ENCODE measurements at places on chromosomes 4 and X.
A peak's percentile ranks its signal among the peaks of the same experiment; 100 is the strongest.

DNA sequence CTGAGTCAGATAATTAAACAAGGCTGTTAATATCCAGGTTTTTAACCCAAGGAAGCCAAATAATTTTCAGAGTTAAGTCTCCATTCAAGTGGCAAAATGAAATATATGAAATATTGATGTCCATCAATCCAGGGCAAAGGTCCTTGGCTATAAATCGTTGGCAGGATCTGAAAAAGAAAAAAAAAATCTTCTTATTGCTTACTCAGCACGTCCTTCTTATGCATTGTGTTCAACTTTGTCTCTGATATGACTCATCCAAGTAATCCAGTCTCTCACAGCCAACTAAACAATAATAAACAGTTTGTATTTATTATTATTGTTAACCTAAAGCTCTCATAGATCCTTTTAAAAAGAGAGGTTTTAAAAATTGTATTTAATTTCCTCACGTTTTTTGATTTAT is 851.2 kb downstream of the ADGRL3 start:
- DNase-seq, result no peak

- DNase-seq, result no peak
Observed at GRCh38 chr4:2761035-2761923, 5.1 kb upstream of the TNIP2 start.

- DNase-seq, result peak; percentile 23
Observed at GRCh38 chr4:88158489-88159228, at the start of gene ABCG2. TSS of gene ABCG2 (minus strand) at chr4:88158639. CDS start at chr4:88139995, 18,644 bp downstream.

GRCh38 chr4:25941457-25942221 is 27.6 kb downstream of the SMIM20 start:
- DNase-seq, result no peak

DNA sequence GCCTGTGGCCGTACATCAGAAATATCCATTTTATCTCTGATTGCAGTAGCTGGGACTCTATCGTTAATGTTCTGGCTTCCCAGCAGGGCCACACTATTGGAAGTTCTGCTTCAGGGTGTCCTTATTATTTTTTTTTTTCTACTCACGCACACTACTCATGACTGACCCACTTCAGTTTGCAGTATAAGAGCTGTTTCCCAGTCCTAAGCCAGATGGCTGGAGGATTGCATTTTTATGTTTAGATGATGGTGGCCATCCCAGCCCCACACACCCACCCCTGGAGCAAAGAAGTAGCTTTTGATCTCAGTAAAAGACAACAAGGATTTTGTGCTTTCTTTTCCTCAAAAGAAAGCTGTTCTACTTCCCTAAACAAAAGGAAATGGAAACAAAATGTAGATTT is 557.0 kb upstream of the GALNTL6 start:
- no peak for DNase-seq

- DNase-seq, result no peak
Observed at GRCh38 chrX:82092307-82092706, 890.4 kb downstream of the SH3BGRL start.

GRCh38 chr4:174561560-174561959 is 39.3 kb upstream of the HPGD start:
- DNase-seq, result no peak

DNA sequence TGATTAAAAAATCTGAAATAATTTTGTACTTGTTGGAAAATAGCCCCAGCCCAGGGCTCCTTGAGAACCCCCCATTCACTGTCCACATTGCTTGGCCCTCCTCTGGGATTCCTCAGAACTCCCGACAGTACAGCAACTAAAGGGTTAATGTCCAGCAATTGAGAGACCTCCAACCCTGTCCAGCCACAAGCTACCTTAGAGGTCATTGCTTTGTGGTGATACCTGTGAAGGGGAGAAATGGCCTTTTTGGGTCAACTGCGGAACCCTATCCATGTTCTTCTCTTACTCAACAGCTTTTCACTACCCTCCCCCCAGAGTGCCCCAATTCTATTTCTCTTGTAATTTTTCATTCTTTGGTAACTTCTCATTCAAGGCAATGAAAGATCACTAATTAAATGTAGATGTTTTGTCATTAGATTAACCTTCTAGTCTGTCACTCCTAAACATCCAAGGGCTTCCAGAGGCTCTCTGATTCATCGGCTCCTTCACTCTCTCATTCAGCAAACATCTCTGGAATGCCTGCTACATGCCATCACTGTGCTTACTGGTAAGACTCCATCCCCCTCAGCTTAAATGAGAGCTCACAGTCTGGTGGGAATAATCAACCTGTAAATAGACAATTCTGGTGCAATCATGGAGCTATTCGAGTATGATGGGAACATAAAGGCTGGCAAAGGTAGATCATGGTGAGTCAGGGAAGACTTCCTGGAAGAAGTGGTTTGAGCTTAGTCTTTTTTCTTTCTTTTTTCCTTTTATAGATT is 241.4 kb upstream of the PGRMC2 start:
- DNase-seq, result no peak

DNA sequence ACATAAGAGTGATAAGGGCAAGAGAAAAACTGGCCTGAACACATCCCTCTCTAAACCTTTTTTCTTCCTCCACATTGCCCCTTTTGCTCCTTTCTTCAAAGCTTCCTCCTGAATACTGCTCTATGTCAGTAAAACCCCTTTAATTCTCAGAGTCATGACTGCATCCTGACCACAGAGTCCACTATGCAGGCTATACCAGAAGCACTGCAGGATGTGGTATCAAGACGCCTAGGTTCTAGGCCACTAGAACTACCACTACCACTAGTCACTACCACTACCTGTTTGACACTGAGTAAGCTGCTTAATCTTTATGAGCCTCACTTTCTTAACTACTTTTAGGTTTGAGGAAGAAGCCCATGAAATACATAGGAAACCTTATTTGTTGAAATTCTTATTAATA is 38.7 kb downstream of the ARHGEF9 start:
- DNase-seq, result peak; percentile 44

- no peak for DNase-seq
Observed at GRCh38 chr4:88995874-88996273, 61.1 kb downstream of the FAM13A start.

DNA sequence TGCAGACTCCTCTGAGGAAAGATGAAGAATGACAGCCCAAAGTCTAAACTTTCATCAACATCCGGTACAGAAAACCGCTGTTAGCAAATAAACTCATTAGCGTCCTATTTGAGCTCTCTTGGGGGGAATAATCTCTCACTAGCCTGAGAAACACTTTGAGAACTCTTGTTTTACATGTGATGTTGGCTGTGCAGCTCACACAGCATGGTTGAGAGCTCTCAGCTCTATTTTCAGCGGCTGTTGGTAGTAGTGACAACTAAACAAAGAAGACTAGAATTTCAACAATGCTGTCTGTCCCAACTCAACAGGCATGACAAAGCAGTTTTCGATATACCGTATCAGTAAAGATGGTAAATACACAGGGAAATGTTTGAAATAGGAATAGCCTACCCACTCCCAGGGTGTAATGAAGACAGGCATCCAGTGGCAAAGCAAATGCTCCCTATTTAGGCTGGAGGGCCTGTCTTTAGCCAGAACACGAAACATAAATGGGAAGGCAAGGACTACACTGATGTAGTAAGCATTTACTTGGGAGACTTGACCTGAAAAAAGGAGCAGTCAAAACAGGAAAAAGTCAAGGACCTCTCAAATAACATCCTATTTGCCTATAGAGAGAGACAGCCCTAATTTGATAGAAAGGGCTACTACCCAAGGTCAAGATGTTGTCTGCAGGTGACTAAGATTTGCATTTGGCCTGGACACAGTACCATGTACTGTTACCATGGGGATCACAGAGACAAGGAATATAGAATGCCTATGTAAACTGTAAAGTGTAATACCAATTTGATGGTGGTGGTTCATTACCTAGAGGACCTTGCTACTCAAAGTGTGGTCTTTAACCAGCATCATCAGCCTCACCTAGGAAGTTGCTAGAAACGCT is 60.4 kb downstream of the PPEF2 start:
- no peak for DNase-seq

DNA sequence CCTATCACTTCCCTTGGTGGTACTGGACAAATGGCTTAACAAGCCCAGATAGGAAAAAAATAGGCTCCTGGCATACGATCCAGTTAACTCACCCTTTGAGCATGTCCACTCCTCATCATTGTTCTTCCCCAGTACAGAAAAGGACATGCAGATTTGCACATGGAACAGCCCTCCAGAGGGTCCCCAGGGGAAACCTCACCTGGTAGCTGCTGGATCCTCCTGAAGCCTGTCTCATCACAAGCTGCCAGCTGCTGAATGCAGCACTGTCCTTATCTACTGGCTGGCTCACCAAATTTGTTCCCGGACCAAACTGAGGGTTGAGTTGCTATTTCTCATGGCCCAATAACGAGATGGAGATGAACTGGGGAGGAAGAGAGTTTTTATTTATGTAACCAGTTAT is 49.4 kb downstream of the SERTM2 start:
- DNase-seq, result no peak

- DNase-seq, result no peak
Observed at GRCh38 chr4:100493756-100494155, 24.1 kb downstream of the EMCN start.

GRCh38 chr4:41512596-41512995 is 25.4 kb upstream of the LIMCH1 start:
- no peak for DNase-seq

DNA sequence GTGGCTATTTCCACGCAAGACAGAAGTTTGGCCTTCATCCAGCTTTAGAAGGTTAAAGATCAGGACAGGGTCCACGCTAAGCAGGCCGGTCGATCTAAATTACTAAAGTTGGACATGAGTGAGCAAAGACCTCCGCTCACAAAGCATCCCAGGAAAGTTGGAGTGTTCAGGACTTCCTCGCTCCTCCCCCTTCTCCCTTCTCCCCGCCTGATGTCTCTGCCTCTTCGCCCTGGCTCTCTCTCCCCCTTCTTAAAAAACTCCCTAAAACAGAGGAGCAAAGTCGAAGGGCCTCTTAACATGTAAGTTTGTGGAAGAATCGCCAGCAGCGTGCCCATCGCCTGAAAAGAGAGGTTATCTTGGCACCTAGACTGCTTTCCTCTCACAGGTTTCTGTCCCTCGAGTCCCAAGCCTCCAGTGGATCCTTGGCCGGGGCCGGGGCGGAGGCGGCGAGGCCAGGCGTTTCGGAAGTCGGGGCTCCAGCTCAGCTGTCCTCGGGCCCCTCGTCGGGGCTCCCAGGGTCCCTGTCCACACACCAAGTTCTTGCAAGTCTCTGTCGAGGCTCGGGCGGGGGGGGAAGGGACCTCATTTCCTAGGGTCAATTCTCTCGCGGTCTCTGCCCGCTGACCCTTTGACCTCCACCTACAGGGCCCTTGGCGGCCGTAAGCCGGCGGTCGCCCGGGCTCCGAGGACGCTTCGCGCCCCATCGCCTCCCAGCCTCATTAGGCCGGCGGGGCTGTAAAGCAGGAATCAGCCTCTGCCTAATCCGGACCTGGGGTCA is 7.6 kb downstream of the ZIC3 start:
- no peak for DNase-seq

DNA sequence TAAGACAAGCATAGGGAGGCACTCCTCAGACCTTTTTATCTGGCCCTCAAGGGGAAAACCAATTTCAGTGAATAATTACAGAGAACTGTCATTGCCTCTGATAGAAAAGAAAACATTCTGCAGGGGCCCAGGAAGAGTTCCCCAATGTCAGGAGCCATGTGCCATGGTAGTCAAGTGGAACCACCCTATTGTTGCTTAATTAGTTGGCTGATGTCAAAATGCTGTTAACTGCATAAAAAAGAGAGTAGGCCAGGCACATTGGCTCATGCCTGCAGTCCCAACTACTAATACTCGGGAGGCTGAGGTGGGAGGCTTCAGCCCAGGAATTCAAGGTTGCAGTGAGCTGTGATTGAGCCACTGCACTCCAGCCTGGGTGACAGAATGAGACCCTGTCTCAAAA is 28.6 kb upstream of the OGT start:
- DNase-seq, result no peak

DNA sequence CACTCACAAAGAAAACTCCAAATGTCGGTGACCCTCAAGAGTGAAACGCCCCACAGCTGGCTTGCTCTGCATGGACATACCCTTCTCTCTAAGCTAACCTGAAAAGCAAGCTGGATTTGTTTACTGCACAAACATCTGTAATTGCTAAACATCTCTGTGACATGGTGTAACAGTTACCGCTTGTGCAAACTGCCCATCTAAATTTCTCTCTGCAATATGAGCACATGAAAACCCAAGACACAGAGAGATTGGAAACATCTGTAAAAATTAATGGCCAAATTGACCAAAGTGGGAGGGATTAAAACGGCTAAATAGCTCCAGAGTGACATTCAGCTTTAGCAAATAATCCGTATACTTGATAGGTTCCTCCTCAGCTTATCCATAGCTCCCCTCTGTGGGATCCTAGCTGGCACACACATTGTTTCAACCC is 155.0 kb upstream of the MAP3K15 start:
- no peak for DNase-seq

- DNase-seq, result no peak
Observed at GRCh38 chrX:34873500-34874225, 68.9 kb upstream of the FAM47B start.

DNA sequence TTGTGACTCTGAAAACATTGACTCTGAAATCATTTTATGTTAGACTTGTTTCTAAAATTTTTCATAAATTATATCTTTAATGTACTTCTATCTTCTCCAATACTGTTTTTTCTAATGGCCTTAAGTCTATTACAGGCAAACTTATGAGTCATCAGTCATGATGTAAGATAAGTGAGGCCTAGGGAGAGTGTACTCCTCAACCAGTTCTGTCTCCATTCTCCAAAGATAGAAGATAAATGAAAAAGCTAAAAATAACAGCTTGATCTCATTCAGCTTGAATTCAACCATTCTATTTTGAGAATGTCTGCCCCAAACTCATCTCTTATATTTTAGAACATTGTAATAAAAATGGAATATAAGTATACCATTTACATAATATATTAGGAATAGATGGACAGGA is 34.5 kb downstream of the STBD1 start:
- no peak for DNase-seq

- no peak for DNase-seq
Observed at GRCh38 chrX:29541038-29541437, 674.3 kb upstream of the MAGEB2 start.

GRCh38 chr4:167233685-167234315 is 494 bp downstream of the SPOCK3 start:
- DNase-seq, result no peak

- no peak for DNase-seq
Observed at GRCh38 chr4:159705334-159705733, 602.5 kb downstream of the RAPGEF2 start.

GRCh38 chr4:138935-139334 is 14.6 kb downstream of the ZNF718 start:
- DNase-seq, result no peak

DNA sequence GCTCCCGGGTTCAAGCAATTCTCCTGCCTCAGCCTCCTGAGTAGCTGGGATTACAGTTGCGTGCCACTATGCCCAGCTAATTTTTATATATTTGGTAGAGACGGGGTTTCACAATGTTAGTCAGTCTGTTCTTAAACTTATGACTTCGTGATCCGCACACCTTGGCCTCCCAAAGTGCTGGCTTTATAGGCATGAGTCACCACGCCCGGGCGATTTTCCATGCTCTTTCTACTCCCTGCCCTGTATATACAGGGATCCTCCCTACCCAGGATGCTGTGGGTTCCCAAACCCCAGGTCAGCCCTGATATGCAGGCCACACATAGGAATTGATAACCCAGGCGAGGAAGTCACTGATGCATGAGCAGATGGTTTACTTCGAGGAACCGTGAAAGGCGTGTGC is 31.4 kb downstream of the SSX5 start:
- DNase-seq, result no peak

GRCh38 chrX:18036394-18036793 is 175.3 kb upstream of the RAI2 start:
- no peak for DNase-seq
